Suprapubic skin (tissue), 4 donors: ENCODE measurements at places on chromosomes 7 and 10.

DNA sequence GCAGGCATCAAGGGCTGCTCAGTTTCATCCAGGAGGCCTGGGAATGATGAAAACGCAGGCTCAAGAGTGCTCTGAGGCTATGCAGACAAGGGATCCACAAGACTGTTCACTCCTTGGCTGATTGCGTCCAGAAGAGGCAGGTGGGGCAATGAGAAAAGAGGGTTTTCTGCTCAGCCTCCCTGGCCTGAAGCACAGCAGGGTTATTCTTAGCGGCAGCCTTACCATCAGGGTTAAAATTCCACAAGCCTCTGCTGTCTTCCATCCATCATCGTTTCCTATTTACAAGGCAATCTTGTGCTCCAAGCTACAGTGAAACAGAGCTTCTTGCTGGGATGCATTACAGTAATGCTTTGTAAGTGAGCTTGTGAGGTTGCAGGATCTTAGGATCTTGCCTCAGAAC is 129.4 kb upstream of the SHH start:
- H3K36me3 ChIP-seq: no peaks in the 10 kb centered on the region
- no peak overlapping the region for H3K27ac ChIP-seq
- no peaks in the 10 kb centered on the region for H3K4me1 ChIP-seq
- no peaks in the 10 kb centered on the region for H3K27me3 ChIP-seq
- no peak overlapping the region for H3K4me3 ChIP-seq

DNA sequence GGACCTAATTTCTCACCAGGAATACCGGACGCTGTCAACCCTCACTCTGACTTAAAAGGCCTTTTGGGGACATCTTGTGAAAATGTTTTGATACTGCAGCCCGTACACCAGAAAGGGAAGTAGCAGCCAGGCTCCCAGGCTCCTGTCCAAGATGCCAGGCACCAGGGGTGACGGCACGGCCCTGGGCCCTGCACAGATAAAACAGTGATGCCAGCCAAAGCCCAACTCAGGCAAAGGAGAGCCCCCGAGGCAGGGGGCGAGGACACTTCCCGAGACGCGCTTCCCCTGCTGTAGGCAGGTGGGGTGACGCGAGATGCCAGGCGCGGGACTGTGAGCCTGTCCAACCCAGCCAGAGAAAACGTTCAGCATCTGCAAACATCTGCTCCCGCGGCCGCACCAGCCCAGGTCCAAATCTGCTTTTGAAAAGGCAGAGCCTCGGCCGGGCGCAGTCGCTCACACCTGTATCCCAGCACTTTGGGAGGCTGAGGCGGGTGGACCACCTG is 15.7 kb downstream of the ZFAND2A start:
- H3K4me1 ChIP-seq: no peaks in the 10 kb centered on the region
- no peaks in the 10 kb centered on the region for H3K27me3 ChIP-seq
- DNase-seq: no peak
- no peak overlapping the region for H3K27ac ChIP-seq

DNA sequence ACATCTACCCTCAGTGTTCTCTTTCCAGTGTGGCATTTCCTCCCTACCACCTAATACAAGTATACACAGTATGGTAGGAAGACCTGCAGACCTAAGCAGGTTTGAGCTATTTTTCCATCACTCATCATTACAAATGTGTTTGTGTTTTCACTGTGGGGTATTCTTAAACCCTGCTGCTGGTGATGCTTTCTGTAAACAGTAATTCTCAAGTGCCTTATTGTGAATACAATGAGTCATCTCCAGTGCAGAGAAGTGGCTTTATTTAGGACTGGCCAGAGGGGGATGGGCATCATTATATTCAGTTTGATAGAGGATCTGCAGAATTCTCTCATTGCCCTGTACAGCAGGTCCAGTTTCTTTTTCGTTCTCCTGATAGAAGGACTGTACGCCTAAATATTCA is 63.7 kb downstream of the GRM8 start:
- H3K4me1 ChIP-seq: no peaks in the 10 kb centered on the region
- H3K36me3 ChIP-seq: no peaks in the 10 kb centered on the region
- no peak for DNase-seq
- no peak overlapping the region for H3K4me3 ChIP-seq
- H3K27me3 ChIP-seq: no peaks in the 10 kb centered on the region
- H3K27ac ChIP-seq: no peak overlapping the region

DNA sequence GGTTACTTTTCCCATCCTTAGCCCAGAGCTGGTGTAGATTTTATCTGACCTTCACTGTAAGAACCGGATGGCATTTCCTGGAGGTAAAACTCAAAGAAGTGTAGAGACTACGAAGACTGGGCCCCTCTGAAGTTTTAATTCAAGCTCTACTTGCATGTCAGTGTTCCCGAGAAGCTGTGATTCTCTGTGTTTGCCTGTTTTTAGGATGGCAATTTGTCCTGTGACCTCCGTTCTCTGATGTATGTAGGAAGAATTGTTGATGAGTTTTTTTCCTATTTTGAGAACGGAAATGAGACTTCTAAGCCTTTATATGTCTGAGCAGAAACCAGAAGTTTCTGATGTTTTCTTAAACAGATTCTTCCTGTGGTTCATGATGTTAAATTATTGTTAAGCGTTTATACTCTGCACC is 94.1 kb downstream of the CDCA7L start:
- no peaks in the 10 kb centered on the region for H3K4me1 ChIP-seq
- DNase-seq: no peak

- H3K4me1 ChIP-seq: no peaks in the 10 kb centered on the region
- DNase-seq: no peak
- H3K4me3 ChIP-seq: no peak overlapping the region
- H3K36me3 ChIP-seq: no peaks in the 10 kb centered on the region
- H3K27ac ChIP-seq: no peak overlapping the region
Measured at GRCh38 chr7:90864088-90864487, 268.0 kb downstream of the CDK14 start.

DNA sequence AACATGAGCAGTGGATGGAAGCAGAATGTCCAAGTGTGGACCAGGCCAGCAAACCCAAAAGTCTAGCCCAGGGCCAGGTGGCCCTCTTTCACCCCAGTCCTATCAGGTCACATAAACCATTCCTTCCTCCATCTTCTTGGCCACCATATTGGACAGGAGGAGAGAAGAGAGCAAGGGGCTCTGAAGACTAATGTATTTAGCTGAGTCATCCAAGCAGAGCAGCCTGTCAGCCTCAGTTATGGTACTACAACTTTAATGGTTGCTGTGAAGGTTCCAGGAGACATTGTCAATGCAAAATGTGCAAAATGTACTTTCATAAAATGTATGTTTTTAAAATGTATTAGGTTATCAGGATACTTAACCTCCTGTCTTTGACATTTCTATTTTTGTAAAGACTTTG is 159.5 kb downstream of the GPAM start:
- H3K4me3 ChIP-seq: no peak overlapping the region
- no peak for DNase-seq
- H3K36me3 ChIP-seq: no peaks in the 10 kb centered on the region
- H3K4me1 ChIP-seq: no peaks in the 10 kb centered on the region
- H3K27ac ChIP-seq: no peak overlapping the region

DNA sequence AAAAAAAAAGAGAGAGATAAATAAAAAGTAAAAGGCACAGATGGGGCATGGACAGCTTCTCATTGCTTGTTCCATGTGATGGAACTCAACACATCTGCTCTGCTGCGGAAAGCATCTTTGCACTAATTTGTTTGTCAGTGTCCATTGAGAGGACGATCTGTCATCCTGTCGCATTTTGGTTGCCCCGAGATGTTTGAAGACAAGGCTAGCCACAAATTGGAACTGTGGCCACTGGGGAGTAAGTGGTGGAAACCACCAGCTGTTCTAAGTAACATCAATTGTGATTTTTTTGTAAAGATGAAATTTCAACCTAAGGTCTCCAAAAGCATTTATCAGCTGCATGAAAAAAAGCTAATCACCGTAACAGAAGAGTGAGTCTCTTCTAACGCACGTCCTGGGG is 312.7 kb downstream of the ADARB2 start:
- H3K27ac ChIP-seq: no peak overlapping the region
- no peak overlapping the region for H3K4me3 ChIP-seq
- H3K36me3 ChIP-seq: no peaks in the 10 kb centered on the region
- H3K27me3 ChIP-seq: peaks cover 5% of the 10 kb centered on the region
- DNase-seq: no peak

DNA sequence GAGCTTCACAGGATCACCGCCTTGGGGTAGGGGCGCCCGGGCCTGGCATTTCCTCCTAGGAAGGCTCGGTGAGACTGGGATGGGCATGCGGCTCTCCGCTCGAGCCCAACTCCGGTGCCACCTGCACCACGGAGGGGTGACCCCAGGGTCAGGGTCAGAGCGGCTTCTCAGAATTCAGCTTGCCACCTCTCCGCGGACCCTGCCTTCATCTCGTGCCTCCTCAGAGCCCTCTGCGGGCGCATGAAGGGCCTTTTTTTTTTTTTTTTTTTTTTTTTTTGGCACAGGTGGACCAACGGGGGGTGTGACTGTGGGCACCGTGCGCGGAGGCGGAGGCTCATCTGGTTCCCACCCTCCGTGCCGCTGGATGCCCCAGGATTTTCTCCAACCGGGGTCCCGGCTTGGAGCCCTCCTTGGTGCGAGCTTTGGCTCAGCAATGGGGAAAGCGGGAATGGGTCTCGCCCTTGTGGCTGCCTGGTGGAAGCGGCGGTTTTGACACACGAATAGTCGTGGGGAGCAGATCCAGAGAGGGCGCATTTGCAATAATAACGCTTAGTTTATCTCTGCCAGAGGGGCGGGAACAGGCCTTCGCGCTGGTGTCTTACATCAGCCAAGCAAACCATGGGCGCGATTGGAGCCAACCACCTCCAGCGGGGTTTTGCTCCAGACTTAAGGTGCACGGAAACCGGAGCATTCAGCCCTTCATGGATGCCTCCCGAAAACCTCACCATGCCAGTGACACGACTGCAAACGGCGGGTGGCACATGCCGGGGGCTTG is 5.0 kb upstream of the TNRC18 start:
- H3K27me3 ChIP-seq: no peaks in the 10 kb centered on the region
- H3K4me1 ChIP-seq: peaks cover 27% of the 10 kb centered on the region
- H3K4me3 ChIP-seq: peak overlapping the region; percentile 82
- peaks cover 12% of the 10 kb centered on the region for H3K36me3 ChIP-seq
- peak overlapping the region; percentile 98 for H3K27ac ChIP-seq

DNA sequence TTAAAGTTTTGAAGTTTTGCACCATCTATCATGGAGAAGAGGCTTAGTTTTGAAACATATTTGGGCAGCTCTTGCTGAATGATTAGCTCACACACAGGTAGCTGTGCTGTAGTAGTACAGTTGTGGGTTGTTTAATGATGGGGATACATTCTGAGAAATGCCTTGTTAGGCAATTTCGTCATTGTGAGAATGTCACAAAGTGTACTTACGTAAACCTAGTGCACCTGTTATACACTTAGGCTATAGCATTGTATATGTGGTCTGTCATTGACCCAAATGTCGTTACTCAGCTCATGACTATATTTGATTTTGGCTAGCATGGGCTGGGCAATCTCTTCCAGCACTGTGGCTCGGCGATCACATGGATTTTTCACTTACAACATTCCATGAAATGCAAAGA is 247.2 kb upstream of the IGFBP3 start:
- no peak overlapping the region for H3K4me3 ChIP-seq
- no peak for DNase-seq
- no peak overlapping the region for H3K27ac ChIP-seq
- no peaks in the 10 kb centered on the region for H3K27me3 ChIP-seq
- no peaks in the 10 kb centered on the region for H3K4me1 ChIP-seq

DNA sequence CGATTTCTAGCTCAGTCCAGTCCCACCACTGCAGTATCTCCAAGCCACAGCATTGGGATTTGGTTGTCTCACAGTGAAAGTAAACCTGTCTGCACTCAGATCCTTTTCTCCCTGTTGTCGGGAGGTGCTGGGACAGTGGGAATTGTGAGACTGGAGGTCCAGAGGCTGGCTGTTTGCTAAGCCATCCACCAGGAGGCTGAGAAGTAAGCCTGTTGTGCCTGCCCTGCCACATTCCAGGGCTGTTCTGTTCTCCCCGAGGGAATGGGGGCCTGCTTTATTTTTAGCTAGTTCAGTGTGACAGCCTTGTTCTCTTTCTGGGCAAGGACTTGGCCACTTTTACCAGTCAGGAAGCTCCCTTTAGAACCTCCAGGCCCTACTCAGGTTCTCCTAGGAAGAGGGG is 54.9 kb downstream of the HK1 start:
- no peak overlapping the region for H3K4me3 ChIP-seq
- peaks cover 4% of the 10 kb centered on the region for H3K36me3 ChIP-seq
- peak overlapping the region; percentile 82 for H3K27ac ChIP-seq
- no peaks in the 10 kb centered on the region for H3K27me3 ChIP-seq
- no peak for DNase-seq

- no peaks in the 10 kb centered on the region for H3K36me3 ChIP-seq
- no peak overlapping the region for H3K27ac ChIP-seq
- H3K27me3 ChIP-seq: no peaks in the 10 kb centered on the region
- H3K4me3 ChIP-seq: no peak overlapping the region
- DNase-seq: no peak
- peaks cover 4% of the 10 kb centered on the region for H3K4me1 ChIP-seq
Measured at GRCh38 chr10:8315619-8316021, 261.1 kb downstream of the GATA3 start.

DNA sequence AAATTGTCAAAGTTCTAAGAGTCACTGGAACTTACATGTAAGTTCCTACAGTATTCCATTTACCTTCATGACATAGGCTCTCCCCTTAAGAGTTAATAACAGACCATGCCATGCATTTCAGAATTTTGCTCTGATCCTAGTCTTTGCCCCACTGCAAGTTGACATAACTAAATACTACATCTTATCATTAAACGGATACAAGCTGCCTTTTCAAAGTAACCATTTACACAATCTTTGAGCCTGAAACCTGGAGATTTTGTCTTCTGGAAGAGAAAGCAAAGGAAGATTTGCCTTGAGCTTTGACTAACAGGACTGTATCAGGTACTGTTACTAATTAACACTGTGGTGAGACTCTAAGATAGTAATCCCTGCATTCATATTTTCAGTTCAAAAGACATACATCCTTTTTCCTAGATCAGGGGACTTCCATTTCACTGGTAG is 9.3 kb upstream of the AKR1D1 start:
- no peaks in the 10 kb centered on the region for H3K27me3 ChIP-seq
- no peak overlapping the region for H3K4me3 ChIP-seq
- H3K4me1 ChIP-seq: no peaks in the 10 kb centered on the region
- no peaks in the 10 kb centered on the region for H3K36me3 ChIP-seq

DNA sequence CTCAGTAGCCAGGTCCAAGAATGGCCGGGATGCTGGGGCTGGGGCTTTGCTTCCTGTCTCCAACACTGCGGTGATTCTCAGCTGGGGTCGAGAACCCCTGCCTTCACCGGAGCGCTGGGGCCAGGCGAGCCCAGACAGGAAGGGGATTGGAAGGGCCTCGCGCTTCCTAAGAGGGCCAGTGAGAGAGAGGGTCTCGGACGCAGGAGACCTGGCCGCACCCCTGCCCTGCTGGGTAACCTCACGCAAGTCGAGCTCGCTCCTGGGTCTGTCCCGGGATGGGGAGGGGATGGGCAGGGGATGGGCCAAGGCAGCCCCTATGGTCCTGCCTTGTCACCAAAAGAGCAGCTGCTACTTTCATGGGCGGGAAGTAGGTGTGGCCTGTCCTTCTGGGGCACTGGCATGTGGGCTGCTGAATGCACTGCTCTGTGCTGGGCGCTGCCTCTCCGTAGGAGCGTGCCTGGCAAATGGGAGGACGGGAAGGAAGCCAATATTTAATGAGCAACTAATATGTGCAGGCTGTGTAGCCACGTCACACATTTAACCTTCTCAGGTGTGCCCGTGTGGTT is 20.0 kb downstream of the KCNK18 start:
- H3K27ac ChIP-seq: no peak overlapping the region
- H3K4me1 ChIP-seq: peaks cover 17% of the 10 kb centered on the region
- peak overlapping the region; percentile 45 for H3K4me3 ChIP-seq
- peaks cover 47% of the 10 kb centered on the region for H3K27me3 ChIP-seq
- no peak for DNase-seq
